Activated CD4-positive, alpha-beta memory T cell treated with anti-CD3 and anti-CD28 coated beads, Interleukin-2, amount 10 ng/mL, durations not matched to agents 7 days and 5 days (primary cell): ENCODE measurements at places on chromosomes 5 and 9. TPM values are rescaled to one million over a fixed set of nuclear protein-coding genes. Genes with fewer than 3 reads are reported as not detected.

GRCh38 chr5:60718166-60718892 is 18.4 kb upstream of the DEPDC1B start:
- peaks cover under 1% of the 10 kb centered on the region for H3K4me1 ChIP-seq
- no peak for DNase-seq
- H3K27ac ChIP-seq, result no peak overlapping the region
- peaks cover 23% of the 10 kb centered on the region for H3K27me3 ChIP-seq

DNA sequence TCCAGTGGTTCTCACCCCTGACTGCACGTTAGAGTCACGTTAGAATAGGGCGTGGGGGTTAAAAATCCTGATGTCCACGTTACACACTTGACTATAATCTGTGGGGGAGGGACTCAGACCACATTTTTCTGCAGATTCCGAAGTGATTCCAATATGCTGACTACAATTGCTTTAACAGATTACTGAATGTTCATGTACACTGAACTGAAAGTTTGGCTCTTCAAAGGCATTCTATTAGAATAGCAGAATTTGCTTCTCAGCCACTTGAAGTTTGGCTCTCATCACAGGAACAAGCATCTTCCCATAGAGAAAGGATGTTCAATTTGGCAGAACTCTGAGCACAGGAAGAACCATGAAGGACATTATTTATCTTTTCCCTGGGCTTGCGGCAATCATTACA is 84.5 kb downstream of the HAPLN1 start:
- no peak overlapping the region for H3K4me3 ChIP-seq
- no peaks in the 10 kb centered on the region for H3K4me1 ChIP-seq
- no peak overlapping the region for H3K27ac ChIP-seq
- DNase-seq, result no peak
- no peaks in the 10 kb centered on the region for H3K36me3 ChIP-seq

- no peaks in the 10 kb centered on the region for H3K27me3 ChIP-seq
- peaks cover 7% of the 10 kb centered on the region for H3K4me1 ChIP-seq
- H3K4me3 ChIP-seq, result no peak overlapping the region
- no peak overlapping the region for H3K27ac ChIP-seq
- H3K36me3 ChIP-seq, result no peaks in the 10 kb centered on the region
Observed at GRCh38 chr5:10984021-10984715, 223.1 kb upstream of the DAP start.

DNA sequence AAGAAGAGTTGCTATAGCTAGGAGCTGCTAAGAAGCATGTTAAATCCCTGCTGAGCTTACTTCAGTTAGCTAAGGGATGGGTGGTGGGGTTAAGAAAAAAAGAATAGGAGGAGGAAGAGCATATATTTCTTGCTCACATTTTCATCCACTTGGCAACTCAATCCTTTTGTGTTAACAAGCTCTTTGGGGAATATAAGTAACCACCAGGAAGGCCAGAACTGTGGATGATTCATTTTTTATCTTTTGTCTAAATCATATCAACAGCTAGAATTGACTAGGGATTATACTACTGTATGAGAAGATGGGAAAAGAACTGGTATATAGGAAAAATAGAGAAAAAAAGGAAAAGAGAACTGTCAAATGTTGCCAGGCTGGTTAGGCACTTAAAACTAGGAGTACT is 555.3 kb upstream of the ARRDC3 start:
- no peaks in the 10 kb centered on the region for H3K36me3 ChIP-seq
- H3K27me3 ChIP-seq, result no peaks in the 10 kb centered on the region
- no peak for DNase-seq
- H3K27ac ChIP-seq, result no peak overlapping the region
- no peak overlapping the region for H3K4me3 ChIP-seq

DNA sequence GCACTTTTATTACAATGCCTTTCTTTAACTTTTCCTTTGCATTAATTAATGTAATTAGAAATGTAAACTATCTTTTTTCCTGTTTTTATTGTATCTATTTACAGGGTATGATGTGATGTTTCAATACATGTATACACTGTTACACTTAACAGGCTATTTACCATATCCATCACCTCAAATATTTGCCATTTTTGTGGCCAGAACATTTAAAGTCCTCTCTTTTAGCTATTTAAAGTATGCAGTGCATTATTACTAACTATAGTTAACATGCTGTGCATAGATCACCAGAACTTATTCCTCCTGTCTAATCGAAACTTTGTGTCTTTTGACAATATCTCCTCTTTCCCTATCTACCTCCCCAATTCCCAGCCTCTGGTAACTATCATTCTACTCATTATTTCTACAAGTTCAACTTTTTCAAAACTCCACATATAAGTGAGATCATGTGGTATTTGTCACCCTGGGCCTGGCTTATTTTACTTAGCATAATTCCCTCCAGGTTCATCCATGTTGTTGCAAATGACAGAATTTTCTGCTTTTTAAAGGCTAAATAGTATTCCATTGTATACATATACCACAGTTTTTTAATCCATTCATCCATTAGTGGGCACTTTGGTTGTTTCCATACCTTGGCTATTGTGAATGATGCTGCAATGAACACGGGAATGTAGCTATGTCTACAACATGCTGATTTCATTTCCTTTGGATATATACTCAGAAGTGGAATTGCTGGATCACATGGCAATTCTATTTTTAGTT is 32.8 kb downstream of the OR2K2 start:
- no peak for DNase-seq
- H3K4me3 ChIP-seq, result no peak overlapping the region

GRCh38 chr5:23027331-23027730 is 174.2 kb upstream of the CDH12 start:
- H3K36me3 ChIP-seq, result no peaks in the 10 kb centered on the region
- H3K27ac ChIP-seq, result no peak overlapping the region
- H3K4me1 ChIP-seq, result no peaks in the 10 kb centered on the region
- DNase-seq, result no peak
- H3K4me3 ChIP-seq, result no peak overlapping the region

DNA sequence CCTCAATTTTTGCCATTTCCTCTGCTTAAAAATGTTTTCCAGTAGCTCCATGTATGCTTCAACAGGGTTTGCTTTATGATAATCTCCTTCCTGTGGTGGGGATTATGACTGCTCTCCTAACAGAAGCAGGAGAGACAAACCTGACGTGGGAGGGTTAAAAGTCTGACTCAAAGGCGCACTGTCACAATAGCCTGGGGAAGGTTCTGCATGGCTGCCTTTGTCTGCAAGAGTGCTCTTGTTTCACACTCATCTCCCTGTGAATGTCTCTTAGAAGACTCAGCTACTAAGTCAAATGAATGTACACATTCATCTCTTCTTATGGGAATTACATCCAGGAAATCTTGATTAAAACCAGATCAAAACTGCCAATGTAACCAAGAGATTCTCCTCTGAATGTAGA is 90.9 kb upstream of the MTAP start:
- DNase-seq, result no peak
- H3K36me3 ChIP-seq, result no peaks in the 10 kb centered on the region
- H3K4me1 ChIP-seq, result no peaks in the 10 kb centered on the region
- H3K4me3 ChIP-seq, result no peak overlapping the region
- H3K27ac ChIP-seq, result no peak overlapping the region

DNA sequence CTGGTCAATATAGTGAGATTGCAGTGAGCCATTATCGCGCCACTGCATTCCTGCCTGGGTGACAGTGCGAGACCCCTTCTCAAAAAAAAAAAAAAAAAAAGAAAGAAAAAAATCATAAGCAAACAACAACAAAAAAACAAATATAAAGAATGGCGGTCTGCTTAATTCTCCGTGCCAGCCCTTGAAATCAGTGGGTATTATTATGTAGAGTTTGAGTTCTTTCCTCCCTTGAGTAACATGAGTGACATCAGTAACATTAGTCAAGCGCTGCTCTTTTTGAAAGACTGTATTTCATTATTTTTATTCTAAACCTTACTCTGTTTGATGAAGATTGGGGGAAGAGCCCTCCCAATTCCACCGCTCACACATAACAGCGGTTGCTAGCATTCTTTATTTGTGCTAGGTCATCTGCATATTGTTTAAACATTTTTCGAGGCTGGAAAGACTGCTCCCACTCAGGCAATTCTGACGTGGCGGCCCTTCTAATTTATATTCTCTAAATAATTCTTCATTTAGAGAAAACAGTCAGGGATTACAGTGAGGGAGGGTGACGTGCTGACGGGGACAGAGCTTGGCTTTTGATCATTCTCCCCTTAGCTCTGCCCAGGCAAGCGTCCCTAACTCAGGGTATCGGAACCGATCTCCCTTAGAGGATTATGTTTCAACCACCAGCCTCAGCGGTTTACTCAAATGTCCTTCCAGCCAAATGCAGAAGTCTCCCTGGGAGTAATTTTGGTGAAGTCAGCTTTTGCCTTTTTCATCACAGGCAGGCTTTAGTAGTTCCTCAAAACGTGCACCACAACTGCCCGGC is 860 bp upstream of the MARCHF6 start:
- peak overlapping the region; percentile 87 for H3K27ac ChIP-seq
- H3K27me3 ChIP-seq, result no peaks in the 10 kb centered on the region
- peaks cover 32% of the 10 kb centered on the region for H3K4me1 ChIP-seq
- H3K36me3 ChIP-seq, result no peaks in the 10 kb centered on the region

DNA sequence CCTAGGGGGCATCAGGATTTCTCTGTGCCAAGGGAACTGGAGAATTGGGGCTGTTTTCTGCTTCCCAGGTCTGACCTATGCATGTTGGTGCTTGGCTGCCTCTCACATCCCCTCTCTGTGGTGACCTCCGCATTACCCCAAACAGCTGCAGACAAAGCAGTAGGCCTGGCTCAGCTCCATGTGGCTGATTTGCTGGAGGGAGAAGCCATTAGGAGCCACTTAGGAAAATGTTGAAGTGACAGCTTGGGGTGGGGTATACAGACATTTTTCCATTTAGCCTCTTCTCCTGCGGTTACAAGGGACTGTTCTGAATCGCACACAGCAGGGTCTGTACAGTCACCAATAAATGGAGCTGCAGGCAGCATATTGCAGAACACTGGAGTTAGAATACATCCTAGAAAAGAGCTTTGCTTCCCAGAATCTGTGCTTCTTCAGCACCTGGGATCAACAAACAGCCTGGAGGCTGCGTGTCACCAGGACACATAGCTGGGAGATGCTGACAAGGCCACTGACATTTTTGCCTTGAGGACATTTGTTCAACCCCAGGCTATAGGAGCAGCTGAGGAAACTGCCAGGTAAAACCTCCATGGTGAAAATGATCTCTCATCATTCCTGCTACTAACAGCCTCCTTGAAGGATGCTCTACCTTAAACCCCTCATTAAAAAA is 335.3 kb downstream of the DIRAS2 start:
- H3K36me3 ChIP-seq, result no peaks in the 10 kb centered on the region
- no peak overlapping the region for H3K27ac ChIP-seq
- no peak overlapping the region for H3K4me3 ChIP-seq
- no peak for DNase-seq
- peaks cover 14% of the 10 kb centered on the region for H3K27me3 ChIP-seq

GRCh38 chr9:138060365-138060764 is 182.8 kb downstream of the CACNA1B start:
- no peak overlapping the region for H3K4me3 ChIP-seq
- H3K27ac ChIP-seq, result no peak overlapping the region
- no peak for DNase-seq
- no peaks in the 10 kb centered on the region for H3K4me1 ChIP-seq
- no peaks in the 10 kb centered on the region for H3K36me3 ChIP-seq

- H3K4me3 ChIP-seq, result no peak overlapping the region
- no peaks in the 10 kb centered on the region for H3K27me3 ChIP-seq
- no peak for DNase-seq
- peaks cover 8% of the 10 kb centered on the region for H3K4me1 ChIP-seq
- H3K36me3 ChIP-seq, result peaks cover 4% of the 10 kb centered on the region
- no peak overlapping the region for H3K27ac ChIP-seq
Observed at GRCh38 chr9:77743386-77743785, 95.3 kb upstream of the GNA14 start.

- H3K27ac ChIP-seq, result no peak overlapping the region
- H3K4me1 ChIP-seq, result no peaks in the 10 kb centered on the region
- H3K4me3 ChIP-seq, result no peak overlapping the region
- peaks cover 51% of the 10 kb centered on the region for H3K36me3 ChIP-seq
- DNase-seq, result no peak
Observed at GRCh38 chr9:71876829-71877228, 34.2 kb downstream of the ABHD17B start.

- H3K4me3 ChIP-seq, result no peak overlapping the region
- no peak overlapping the region for H3K27ac ChIP-seq
- H3K27me3 ChIP-seq, result peaks cover 2% of the 10 kb centered on the region
- H3K36me3 ChIP-seq, result no peaks in the 10 kb centered on the region
Observed at GRCh38 chr9:87392086-87392485, 105.6 kb upstream of the DAPK1 start.

GRCh38 chr5:6582507-6583048 is 50.3 kb downstream of the NSUN2 start:
- H3K36me3 ChIP-seq, result no peaks in the 10 kb centered on the region
- H3K27ac ChIP-seq, result no peak overlapping the region
- no peak for DNase-seq
- H3K4me1 ChIP-seq, result peaks cover 9% of the 10 kb centered on the region

DNA sequence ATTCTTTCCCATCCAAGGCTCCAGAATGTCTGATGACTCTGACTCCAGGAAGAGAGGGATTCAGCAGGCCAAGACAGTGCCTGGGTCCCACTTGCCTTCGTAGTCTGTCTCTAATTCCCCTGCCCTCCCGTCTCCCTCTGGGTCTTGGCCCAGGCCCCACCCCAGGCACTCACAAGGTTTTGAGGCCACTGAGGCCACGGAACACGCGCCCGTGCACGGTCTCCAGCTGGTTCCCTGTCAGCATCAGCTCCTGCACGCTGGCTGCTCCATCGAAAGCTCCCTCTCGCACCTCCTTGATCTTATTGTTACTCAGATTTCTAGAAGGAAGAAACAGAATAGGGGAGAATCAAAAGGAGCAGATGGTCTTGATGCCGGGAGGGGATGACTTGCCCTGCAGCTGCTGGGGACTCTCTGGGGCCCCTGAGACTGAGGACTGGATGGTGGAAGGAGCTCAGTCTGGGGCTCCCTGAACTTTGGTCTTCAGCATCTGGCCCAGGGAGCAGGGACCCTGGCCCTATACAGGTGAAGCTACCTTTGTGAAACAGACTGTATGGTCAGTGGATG is 174.6 kb upstream of the PANK3 start:
- H3K4me1 ChIP-seq, result no peaks in the 10 kb centered on the region
- DNase-seq, result no peak
- H3K27me3 ChIP-seq, result no peaks in the 10 kb centered on the region
- no peak overlapping the region for H3K27ac ChIP-seq
- H3K4me3 ChIP-seq, result no peak overlapping the region

DNA sequence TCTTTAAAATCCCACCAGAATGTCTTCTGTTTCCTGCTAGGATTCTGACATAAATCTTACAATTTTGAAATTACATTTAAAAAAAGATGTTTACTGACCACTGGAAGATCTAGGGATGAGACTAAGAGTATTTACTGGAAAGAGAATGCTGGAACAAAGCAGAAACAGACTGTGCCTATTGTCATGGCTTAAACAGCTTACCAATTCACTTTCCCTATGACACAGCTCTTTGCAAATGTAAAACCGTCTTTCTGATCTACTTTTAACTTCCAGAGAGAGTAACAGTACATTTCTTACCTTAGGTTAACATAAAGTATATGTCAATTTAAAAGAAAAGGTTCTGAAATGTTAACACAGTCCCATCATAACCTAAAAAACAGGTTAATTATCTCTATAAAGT is 10.7 kb downstream of the GIN1 start:
- no peak overlapping the region for H3K4me3 ChIP-seq
- no peak overlapping the region for H3K27ac ChIP-seq
- peaks cover 42% of the 10 kb centered on the region for H3K36me3 ChIP-seq
- H3K27me3 ChIP-seq, result no peaks in the 10 kb centered on the region
- DNase-seq, result no peak

TRAPPC13 gene
- total RNA-seq, result 21.2 TPM

FAM193B gene
- total RNA-seq, result 112 TPM

GDF9 gene
- 1.2 TPM for total RNA-seq

TLX3 gene
- total RNA-seq, result not detected

LVRN gene
- total RNA-seq, result 0.13 TPM

PCDHAC2 gene
- not detected for total RNA-seq
